ENCODE measurements at places on chromosomes 7 and 10. TPM values are rescaled to one million over a fixed set of nuclear protein-coding genes. Genes with fewer than 3 reads are reported as not detected.

Gene WDFY4
- not detected for polyA plus RNA-seq

Gene UCN3
- not detected for polyA plus RNA-seq

Gene AZGP1
- polyA plus RNA-seq: not detected

Gene GHRHR
- not detected for polyA plus RNA-seq

Gene SPDYE11
- polyA plus RNA-seq: not detected

Data from IMR-90 (cell line).